NT2/D1 (cell line): ENCODE measurements at places on chromosomes 2 and 18.

DNA sequence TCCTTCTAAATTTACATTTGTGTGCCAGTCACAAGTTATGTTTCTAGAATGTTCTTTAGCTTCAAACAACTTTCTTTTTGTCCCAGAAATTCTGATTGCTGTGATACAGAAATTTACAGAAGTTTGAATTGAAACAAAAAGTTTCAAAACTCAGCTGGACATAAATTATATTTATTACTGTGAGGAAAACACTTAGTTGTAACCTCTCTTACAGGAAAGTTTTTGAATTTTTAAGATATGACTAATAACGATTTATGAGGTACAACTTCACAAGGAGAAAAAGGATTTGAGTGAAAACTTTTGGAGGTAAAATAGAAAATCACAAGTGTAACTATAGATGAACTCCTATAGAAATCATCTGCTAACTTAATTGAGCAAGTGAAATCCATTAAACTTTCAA is 205.3 kb downstream of the TMEM247 start:
- no peak for DNase-seq

GRCh38 chr18:12944709-12945108 is 3.1 kb upstream of the SEH1L start:
- DNase-seq: no peak

DNA sequence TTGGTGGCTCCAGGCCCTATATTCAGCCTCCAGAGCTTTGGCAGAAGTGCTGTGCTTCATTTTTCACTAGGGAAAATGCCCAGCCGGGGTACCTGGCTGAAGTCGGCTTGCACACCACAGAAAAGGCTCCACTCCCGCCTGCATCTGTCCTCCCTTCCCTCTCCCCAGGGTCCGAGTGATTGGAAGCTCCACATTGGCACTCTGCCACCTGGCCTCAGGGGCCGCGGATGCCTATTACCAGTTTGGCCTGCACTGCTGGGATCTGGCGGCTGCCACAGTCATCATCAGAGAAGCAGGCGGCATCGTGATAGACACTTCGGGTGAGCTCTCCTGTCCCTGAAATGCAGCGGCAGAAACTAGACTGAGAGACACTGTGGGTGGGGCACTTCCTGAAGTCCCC is 47.4 kb downstream of the IMPA2 start:
- no peak for DNase-seq

- DNase-seq: no peak
Observed at GRCh38 chr2:105806996-105807395, 62.3 kb downstream of the NCK2 start.

GRCh38 chr18:62751341-62751821 is 36.0 kb downstream of the PHLPP1 start:
- DNase-seq: peak; percentile 84

DNA sequence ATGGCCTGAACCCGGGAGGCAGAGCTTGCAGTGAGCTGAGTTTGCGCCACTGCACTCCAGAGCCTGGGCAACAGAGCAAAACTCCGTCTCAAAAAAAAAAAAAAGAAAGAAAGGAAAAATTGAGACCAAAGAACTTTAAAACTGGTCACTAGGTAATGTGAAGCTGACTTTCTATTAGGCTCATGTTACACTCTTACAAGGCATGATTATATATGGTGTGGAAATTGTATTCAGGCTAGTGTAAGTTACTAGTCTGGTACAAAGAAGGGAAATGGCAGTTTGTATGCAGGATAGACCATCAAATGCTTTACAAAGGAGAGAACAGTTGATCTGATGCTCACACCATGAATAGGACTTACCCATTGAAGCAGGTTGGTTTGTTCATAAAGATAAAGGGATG is 35.4 kb upstream of the ARMC9 start:
- DNase-seq: no peak

DNA sequence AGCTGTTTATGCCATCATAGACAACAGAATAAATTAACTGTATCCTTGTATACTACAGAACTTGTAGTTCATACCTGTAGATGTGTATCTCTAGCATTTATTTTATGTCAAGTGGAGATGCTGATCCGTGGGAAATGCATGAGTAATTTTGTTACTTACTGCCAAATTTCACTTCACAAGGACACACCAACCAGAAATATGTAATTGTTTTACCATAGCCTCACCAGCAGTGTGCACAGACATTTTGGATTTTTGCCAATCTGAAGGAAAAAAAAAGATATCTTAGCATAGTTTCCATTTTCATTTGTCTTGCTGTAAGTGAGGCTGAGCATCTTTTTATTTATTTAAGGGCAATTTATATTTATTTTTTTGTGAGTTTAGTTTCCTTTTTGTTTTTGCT is 265.1 kb upstream of the OSR1 start:
- DNase-seq: no peak

GRCh38 chr2:230942920-230943896 is 18.2 kb upstream of the GPR55 start:
- no peak for DNase-seq

GRCh38 chr18:76619261-76619620 is 124.2 kb upstream of the ZNF516 start:
- DNase-seq: no peak

- DNase-seq: no peak
Observed at GRCh38 chr2:160298960-160299359, 98.9 kb upstream of the ITGB6 start.

DNA sequence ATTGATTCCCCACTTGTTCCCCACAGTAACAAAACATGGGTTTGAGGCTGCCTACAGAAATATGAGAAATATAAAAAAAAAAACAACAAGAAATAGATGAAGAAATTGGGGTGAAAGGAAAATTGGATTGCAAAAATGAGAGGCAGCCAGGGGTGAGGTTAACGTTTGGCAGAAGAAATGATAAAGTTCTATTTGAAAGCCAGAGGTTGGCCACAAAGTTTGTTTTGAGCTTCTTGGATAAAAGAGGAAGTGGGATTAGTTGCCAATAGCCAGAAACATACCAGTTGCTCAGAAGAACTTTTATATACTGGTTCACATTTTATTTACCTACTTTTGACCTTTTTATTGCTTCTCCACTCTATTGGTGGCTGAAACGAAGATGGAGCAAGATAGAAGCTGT is 67.5 kb downstream of the FASTKD2 start:
- DNase-seq: no peak

DNA sequence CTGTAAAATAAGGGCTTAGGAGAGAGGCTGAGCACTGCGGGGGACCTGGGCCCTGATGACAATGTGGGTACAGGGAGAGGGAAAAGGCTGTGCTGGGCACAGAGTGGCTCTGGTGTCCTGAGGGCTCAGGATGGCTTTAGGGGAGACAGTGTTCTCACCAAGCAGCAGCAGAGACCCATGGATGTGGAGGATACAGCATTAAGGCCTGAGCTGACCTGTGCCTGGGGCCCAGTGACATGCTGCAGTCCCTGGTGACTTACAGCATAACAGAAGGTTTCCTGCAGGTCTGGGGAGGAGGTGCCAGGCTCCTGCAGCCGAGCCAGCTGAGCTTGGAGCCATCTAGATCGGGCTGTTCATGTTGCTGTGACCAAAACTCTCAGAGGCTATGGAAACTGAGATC is 191.3 kb upstream of the SMAD2 start:
- DNase-seq: no peak

DNA sequence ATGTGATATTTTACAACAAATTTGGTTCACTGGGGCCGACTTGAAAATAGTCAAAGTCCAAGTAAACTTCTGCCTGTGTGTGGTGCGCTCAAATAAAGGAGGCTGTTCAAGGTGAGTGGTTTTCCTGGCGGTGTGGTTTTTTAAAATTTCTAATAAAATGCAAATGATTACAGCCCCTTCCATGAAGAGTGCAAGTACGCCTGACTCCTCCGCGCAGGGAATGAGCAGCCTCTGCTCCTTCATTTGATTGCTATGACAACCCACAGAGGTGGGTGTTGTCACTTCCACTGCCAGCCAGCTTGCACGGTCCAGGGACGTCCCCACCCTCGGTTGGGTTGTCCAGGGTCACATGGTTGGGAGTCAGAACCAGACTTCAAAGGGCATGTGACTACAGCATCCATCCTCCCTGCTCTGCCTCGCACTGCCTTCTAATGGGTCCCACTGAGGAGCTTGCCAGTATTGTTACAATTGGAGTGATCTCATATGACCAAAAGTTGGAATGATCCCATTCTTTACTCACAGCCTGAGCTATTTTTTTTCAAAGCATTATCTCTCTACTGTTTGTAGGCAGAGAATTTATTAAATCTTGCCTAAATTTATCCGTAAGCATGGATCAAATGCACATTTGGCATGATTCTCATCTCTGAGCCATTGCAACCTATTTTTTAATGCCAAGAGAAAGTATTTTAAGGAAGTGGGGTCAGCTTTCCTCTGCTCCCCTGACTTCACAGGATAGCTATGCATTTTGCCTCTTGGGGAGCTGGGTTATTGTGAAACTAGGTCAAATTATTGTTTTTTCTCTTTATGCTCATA is 121.3 kb downstream of the AGAP1 start:
- DNase-seq: no peak

DNA sequence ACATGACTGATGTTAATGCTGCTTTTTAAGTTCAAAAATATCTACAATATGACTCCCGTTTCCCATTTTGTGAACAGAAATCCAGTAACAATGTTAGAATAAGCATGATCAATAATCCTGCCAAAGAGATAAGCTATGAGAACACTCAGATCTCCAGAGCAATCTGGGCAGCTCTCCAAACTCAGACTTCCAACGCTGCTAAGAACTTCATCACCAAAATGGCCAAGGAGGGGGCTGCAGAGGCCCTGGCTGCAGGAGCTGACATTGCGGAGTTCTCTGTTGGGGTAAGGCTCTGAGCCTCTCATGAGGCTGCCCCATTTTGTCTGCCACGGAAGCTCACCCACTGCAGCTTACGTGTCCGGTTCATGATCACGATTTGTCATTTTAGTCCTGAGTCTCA is 68.4 kb downstream of the UGGT1 start:
- DNase-seq: no peak

GRCh38 chr2:129296806-129297205 is 682.7 kb upstream of the RAB6C start:
- DNase-seq: no peak
